ENCODE measurements at places on chromosomes 6 and 20.

GRCh38 chr6:71347119-71347518 is 58.5 kb downstream of the OGFRL1 start:
- no peak for DNase-seq

- DNase-seq = no peak
Observed at GRCh38 chr20:14865731-14866130, 528.3 kb upstream of the FLRT3 start.

GRCh38 chr6:33901822-33902456 is 98.1 kb upstream of the MLN start:
- DNase-seq = no peak

DNA sequence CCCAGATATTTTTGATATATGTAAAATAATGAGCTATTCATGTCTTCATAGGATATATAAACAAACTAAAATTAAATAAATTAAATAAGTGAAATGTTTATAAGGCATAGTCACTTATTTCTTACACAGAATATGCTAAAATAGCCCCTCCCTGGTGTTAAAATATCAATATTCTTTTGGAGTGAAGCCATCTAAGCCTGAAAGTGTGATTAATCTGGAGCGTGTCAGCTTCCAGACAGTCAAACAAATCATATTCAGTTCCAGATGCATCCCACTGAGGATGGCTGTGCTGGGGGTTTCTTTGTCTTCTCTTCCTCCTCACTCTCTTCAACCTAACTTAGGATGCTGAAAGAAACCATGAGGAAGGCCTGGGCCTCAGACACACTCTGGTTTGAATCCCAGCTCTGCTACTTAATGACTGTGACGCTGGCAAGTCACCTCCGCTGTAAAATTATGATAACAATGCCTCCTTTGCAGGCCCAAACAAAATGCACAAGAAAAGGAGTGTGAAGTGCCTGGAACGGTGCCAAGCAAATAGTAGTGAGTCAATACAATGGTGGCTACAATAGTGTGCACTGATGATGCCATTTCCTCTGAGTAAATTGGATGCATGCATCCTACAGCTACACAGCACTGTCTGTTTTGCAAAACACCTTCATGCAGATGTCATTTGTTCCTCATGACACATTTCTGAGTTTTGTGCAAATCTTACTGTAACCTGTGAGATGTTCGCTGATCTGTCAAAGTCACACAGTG is 161.4 kb downstream of the FOXC1 start:
- DNase-seq = no peak

- DNase-seq = no peak
Observed at GRCh38 chr6:148295261-148295887, 47.3 kb upstream of the SASH1 start.

GRCh38 chr20:63574156-63574828 is at the start of gene HELZ2:
Gene HELZ2 (minus strand): TSS chr20:63574239. CDS start chr20:63572385, 1,854 bp downstream.
- DNase-seq = peak; percentile 71

DNA sequence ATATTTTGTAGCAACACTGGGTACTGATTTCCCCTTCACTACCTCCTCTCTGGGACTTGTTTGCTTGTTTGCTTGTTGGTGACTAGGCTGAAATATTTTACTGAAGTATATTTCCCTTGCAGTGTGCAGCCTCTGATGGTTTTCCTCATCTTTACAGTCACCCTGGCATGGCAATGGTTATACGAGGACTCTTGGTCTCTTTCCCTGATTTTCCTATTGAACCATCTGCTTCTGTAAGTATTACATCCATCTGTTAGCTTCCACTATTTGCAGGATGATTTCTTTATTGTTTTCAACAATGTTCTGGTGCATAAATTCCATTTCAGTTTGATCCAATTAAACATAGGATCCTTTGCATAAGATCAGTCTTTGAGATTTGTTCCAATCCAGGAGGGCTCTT is 465.1 kb downstream of the MEI4 start:
- no peak for DNase-seq

- DNase-seq = no peak
Observed at GRCh38 chr6:84500726-84501125, 263.7 kb downstream of the TBX18 start.

GRCh38 chr6:17940151-17940792 is 47.2 kb downstream of the KIF13A start:
- no peak for DNase-seq

GRCh38 chr6:7238900-7239589 is 74.0 kb downstream of the SSR1 start:
- peak; percentile 78 for DNase-seq

GRCh38 chr20:57142667-57143066 is 123.8 kb downstream of the BMP7 start:
- no peak for DNase-seq

GRCh38 chr6:75604294-75604693 is 2.6 kb downstream of the SENP6 start:
- DNase-seq = no peak

- peak; percentile 33 for DNase-seq
Observed at GRCh38 chr6:14593286-14593685, 475.7 kb downstream of the CD83 start.

DNA sequence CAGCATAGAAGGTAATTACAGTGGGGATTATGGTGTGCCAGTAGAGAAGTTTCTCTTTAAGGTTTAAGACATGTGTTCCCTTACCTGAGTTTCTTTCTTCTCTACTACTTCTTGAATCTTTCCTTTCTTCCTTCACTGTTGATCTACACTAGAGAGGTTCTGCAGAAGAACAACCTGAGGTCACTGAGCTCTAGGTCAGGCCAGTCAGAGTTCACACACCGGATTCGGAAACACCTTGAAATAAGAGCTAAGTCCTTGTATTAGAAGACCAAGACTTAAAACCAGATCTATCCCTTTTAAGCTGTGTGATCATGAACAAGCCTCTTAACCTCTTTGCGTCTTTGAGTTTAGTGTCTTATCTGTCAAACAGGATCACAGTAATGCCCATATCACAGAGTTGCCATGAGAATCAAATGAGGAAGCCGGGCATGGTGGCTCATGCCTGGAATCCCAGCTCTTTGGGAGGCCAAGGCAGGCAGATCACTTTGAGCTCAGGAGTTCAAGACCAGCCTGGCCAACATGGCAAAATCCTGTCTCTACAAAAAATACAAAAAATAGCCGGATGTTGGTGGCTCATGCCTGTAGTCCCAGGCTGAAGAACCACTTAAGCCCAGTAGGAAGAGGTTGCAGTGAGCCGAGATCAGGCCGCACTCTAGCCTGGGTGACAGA is 22.0 kb upstream of the TGM3 start:
- no peak for DNase-seq

DNA sequence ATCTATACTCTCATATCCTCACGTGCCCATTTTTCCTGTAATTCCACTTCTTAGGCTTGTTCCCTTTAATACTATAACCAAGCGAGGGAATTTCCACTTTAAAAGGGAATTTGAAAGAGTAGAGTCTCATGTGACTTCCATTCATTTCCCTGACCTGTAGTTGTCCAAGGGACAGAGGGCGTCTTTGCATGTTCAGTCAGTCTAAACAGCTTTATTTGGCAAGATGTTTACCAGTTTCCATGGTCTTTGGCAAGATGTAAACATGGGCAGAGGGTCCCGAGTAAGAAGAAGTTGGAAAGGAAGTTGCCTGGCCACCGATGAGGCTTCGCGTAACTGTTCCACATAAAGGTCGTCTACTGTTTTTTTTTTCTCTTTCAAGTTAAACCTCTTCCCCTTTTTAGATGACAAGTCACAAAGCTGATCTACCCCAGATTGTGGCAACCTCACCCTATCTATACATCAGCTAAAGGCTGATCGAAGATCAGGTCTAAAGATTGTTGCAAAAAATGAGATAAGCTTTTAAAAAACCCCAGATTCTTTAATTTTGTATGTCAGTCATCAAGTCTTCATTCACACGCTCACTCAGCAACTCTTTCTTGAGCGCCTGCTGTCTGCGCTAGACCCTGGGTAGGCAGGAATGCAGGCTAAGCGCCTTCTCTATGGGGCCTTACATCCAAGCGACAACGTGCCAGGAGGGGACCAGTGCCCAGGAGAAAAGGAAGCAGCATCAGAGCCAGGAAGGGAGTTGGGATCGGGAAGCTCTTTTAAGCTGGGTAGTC is 31.7 kb upstream of the CCR6 start:
- no peak for DNase-seq

DNA sequence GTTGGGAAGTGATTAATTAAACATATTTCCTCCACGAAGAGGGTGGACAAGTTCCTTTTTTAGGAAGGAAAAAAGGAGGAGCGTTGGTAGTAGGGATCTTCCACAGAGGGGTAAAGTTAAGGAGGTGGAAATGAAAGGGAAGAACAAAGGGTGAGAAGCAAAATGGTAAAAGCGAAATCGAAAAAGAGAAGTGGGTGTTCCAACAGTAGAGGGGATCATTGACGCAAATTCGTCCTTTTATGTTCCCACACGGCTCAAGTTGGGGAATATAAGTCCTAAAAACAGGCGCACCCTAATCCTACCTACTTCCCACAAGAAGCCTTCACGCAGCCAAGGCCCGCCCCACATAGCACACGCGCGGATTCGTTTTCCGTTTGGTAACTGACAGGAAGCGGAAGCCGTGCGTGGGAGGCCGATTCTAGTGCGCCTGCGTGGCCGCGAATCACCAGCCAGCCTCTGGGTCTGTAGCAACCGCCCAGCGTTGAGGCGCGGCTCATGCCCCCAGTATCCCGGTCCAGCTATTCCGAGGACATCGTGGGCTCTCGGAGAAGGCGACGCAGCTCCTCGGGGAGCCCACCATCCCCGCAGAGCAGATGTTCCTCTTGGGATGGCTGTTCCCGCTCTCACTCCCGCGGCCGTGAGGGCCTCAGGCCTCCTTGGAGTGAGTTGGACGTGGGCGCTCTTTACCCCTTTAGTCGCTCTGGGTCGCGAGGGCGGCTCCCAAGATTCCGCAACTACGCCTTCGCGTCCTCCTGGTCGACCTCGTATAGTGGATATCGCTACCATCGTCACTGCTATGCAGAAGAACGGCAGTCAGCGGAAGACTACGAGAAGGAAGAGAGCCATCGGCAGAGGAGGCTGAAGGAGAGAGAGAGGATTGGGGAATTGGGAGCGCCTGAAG is at the start of gene NKAPL:
Gene NKAPL, plus strand, starts transcription at position 421 of the 901 bp plus-strand sequence. Its CDS starts 75 bp downstream, at position 496.
- DNase-seq = peak; percentile 75

DNA sequence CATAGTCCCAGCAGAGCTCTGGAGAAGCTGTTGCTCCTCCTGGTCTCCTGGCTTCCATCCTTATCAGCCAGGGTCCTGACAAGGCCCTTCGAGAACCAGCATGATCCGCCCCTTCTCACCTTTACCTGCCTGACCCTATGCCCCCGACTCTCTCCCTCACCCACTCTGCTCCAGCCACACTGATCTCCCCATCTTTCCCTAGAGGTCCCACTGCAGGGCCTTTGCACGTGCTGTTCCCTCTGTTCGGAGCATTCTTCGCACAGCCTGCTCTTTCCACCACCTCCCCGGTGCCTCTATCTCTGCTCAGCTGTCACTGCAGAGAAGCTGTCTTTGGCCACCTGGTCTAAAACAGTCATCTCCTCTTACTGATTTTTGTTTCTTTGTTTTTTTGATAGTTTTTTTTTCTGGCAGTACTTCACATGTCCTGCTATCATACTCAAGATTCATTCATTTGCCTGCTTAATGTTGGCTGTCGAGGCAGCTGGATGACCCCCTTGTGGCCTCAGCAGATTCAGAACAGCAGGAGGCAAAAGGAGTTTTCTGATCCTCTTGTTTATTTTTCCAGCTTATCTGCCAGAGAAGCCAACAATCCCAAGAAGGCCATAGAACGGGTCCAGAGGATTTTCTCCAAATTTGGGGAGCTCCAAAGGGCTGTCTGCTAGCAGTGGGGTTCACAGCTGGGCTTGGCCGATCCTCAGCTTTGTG is 1.6 kb upstream of the PTGIS start:
- no peak for DNase-seq

DNA sequence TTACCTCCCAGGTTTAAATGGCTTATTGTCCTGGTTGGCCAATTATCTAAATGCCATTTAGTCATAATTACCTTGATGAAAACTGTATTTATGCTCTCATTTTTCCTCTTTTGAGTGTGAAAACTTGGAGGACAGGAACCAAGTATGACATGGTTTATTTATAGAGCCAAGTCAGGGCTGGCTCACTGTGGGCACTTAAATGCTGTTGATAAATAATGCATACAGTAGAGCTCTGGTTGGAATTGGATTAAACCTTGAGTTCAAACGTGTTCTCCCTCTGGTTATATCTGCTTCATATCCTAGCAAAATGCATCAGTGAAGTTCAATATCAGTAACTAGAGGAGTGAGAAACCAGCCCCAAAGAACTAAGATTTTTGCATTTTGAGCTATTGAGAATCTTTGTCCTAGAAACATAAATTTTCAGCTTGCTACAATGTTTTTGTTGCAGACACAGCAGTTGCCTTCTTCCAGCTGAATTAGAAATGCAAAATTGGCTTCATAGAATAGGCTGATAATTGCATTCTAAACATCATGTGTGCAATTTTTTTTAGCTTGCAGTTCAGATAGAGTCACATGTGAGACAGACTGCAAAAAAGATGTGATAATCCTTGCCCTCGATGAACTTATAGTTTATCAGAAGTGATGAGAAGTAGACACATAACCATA is 255.8 kb downstream of the BTBD3 start:
- DNase-seq = peak; percentile 31

GRCh38 chr20:8032499-8032898 is 12.9 kb upstream of the TMX4 start:
- no peak for DNase-seq

GRCh38 chr6:100464162-100464851 is 414 bp downstream of the SIM1 start:
- peak; percentile 70 for DNase-seq

DNA sequence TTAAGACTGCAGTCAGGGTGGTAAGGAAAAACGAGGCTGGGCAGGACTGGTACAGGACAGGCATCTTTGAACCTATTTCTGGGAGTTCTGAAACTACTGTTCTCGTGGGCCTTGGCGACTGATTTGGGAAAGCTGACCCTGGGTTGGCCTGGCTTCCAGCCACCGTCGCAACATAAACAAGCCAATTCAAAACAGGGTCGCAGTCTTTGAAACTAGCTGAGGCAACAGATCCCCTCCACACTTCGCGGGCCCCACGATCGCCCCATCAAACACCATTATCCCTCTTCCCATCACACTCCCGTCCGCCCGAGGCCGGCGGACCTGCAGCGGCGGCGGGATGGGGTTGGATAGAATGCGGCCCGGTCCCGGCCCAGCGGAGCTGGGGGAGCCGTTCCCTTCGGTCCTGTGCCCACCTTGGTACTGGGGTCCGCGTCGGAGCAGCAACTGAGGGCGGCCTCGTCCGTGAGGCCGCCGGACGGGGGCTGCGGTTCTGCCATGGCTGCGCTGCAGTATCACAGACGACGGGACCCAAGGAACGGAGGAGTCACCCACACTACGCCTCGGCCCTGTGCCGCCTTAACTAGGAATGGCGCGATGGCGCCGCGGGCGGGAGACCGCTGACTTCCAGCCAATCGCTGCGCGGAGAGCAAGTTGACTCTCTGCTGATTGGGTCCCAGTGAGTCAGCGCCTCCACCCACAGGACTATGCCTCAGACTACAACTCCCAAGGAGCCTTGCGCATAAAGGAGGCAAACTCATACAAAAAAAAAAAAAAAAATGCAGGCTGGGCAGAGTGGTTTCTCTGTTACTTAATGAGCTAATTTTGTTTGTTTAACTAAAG is at the start of gene GLO1:
Gene GLO1, minus strand, starts transcription at position 588 of the 840 bp plus-strand sequence. Its CDS starts 91 bp downstream, at position 497.
- DNase-seq = peak; percentile 96

DNA sequence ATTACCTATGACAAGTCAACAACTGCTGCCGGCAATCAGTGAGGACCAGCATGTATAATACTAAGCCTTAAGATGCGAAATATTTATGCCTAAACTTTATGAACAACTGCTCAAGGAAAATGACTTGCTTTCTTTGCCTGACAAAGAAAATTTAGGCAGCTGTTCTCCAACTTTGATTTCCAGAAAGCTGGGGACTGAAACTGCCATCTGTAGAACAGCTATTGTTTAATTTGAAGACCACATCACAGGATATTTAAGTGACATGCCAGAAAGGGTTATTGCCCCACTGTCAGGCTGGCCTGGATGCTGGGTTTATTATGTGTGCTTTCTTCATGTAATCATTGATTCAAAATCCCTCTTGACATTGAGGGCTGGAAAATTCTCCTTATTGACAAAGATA is 153.9 kb upstream of the ENPP5 start:
- DNase-seq = peak; percentile 34

Measured in retina (tissue), 1 donor.